ENCODE measurements at places on chromosomes 7 and 10.

DNA sequence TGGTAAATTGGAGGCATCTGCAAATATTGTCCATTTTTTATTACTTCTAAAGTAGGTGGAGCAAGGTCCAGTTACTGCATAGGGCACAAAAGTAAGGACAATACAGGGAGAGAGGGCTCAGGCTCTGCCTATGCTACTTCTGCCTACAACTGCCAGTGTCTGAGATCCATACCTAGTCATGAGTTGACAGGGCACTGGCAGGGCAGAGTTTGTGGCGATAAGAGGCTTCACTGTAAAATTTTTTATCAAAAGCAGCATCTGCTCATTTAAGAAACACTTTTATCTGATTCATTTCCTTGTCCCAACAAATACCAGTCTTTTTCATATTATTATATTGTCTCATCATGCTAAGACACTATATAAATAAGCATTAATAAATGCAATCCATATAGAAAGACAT, 178.0 kb downstream of the LRRN3 start:
- no peak for DNase-seq

GRCh38 chr7:38306914-38307313, 33.5 kb upstream of the TARP start:
- DNase-seq: no peak

GRCh38 chr10:68598978-68599770, 39.0 kb downstream of the TET1 start:
- no peak for DNase-seq

GRCh38 chr7:77439572-77439971, 23.4 kb upstream of the GSAP start:
- peak; percentile 71 for DNase-seq

DNA sequence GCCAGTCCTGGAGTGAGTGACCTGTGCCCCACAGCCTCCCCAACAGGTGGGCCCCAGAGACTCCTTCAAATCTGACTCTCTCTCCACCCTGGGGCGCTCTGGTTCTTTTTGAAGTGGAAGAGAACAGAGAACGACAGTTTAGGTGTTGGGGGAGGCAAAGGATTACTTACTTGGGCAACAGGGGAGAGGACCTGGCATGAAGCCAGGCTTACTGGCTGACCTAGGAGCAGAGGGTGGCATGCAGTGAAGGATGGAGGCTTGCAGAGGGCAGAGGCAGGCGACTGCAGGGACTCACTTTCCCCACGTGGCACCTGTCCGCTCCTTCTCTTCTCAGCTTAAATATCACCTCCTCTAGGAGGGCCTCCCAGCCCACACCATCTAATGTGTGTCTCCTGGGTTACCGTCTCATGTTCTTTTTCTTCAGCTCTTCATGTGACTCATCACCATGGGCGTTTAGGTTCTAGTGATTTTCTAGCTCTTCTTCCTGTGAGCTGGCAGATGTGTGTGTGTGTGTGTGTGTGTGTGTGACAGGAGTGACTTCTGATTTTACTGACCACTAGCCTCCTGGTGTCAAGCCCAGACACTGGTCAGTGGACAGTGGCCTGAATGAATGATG, 15.5 kb downstream of the LZTS2 start:
- peak; percentile 80 for DNase-seq

GRCh38 chr7:158583143-158583542, 4.5 kb downstream of the PTPRN2 start:
- no peak for DNase-seq
